ENCODE measurements at places on chromosomes 2 and 18.

GRCh38 chr2:43159797-43160196, 66.6 kb downstream of the ZFP36L2 start:
- no peak for DNase-seq

GRCh38 chr2:16461672-16462071, 204.0 kb downstream of the CYRIA start:
- no peak for DNase-seq

GRCh38 chr18:70671889-70672565, 383.2 kb downstream of the SOCS6 start:
- DNase-seq: no peak

- no peak for DNase-seq
Measured at GRCh38 chr18:13606604-13607254, 119.6 kb downstream of the FAM210A start.

DNA sequence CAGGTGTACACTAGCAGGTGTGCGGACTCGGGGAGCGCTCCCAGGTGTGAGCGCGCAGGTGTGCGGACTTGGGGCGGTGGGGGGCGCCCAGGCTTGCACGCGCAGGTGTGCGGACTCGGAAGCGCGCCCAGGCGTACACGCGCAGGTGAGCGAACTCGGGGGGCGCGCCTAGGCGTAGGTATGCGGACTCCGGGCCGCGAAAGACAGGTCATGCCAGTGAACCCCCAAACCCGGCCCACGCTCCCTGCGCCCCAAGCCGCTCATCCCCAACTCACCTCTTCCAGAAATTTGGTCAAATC, 342 bp downstream of the CYB5A start:
- DNase-seq: no peak

- no peak for DNase-seq
Measured at GRCh38 chr2:105537920-105538319, 139.1 kb upstream of the FHL2 start.

- DNase-seq: no peak
Measured at GRCh38 chr2:162196638-162197037, 44.6 kb upstream of the GCG start.

- no peak for DNase-seq
Measured at GRCh38 chr18:76351961-76352581, 143.0 kb downstream of the ZNF516 start.

GRCh38 chr2:3142961-3143571, 234.6 kb downstream of the EIPR1 start:
- no peak for DNase-seq

- no peak for DNase-seq
Measured at GRCh38 chr2:18883616-18884456, 294.5 kb upstream of the NT5C1B start.

DNA sequence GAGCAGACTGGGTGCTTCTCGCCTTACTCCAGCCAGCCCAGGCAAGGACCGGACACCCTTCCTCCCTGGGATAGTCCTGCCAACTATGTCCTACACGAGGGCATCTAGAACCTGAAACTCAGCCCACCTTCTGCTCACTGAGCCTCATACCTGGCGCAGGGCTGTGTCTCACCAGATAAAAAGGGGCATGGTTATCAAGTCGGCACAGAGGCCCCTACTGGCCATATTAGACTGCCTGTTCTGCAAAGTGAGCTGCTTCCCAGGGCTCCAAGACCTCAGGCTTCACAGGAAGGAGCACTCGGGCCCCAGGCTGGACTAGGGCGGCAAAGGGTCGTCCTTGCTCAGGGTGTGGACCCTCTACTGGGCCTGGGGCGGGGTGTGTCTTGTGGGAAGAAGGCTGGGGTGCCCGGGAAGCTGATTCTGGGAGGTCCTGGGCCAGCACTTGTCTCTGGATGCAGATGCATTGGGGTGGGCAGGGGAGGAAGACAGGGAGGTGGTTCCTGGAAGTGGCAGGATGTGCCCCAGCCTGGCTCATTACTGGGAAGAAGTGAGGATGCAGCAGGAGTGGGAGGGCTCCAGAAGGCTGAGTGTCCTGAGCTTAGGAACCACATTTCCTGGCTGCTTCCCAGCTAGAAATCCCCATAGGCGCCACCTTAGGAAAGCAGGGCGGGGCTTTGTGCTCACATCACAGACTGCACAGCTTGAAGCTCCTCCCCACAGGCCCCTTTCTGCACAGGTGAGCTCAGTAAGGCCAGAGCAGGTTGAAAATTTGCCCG, 19.6 kb downstream of the EHD3 start:
- no peak for DNase-seq

DNA sequence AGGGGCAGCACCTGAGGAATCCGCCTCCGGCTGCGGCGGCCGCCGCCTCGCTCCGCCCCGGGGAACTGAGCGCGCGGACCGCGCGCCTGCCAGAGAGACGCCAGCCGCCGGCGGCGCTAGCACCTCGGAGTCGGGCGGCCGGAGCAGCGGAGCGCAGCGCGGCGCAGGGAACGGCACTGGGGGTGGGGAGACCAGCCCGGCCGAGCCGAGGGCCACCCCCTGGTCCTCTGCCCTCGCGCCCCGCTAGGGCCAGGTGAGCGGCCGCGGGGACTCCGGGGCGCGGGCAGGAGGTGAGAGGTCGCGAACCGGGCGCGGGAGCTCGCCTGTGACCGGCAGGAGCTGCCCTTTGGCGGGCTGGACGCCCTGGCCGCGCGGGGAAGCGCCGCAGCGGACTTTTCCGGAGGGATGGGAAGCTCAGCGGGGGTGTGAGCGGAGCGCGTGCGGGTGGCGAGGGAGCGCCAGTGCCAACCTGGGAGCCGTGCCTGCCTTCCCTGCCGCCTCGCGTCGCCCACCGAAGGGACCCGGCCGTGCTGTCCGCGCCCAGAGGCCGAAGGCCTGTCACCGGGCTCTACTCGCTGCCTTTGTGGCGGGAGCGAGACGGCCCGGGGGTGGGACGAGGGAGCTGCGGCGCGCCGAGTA, at the start of gene GREB1L:
TSS of gene GREB1L (plus strand) at position 92 of the 639 bp plus-strand sequence. CDS start 141,287 bp downstream, outside the sequence.
- DNase-seq: no peak

DNA sequence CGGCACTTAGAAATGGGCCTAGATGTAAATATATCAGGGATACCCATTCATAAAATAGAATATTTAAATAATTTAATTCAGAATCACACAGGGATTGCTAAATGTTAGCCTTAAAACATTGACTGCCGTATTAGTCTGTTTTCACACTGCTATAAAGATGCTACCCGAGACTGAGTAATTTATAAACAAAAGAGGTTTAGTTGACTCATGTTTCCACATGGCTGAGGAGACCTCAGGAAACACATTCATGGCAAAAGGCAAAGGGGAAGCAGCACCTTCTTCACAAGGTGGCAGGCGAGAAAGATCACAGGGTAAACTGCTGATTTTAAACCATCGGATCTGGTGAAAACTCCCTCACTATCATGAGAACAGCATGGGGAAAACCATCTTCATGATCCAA, 223.6 kb upstream of the GULP1 start:
- DNase-seq: no peak

DNA sequence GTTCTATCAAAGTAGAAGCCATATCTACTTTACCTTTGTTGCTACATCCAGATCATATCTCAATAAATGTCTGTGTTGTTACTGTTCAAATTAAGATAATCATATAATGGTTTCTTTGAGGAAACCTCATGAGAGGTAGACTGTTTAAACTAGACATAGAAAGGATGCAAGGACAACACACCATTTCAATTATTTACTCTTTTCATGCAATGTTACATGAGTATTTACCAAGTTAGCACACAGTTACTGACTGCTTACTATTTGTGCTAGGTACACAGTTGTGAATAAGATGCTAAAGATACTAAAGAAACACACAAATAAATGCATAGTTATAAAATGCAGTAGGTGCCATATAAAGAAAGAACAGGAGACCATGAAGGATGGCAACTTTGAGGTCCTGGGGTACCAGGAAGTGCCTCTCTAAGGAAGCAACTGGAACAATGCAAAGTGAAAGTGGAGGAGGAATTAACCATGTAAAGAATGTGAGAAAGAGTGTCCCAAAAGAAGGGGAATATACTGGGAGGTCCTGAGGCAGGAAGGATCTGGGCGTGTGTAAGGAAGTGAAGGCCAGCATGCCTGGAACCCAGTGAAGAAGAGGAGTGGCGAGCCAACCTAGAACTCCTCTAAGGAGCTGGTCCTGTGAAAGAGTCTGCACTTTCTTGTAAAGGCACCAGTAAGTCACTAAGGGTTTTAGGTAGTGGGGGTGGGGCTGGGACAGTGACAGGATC, 39.4 kb downstream of the RBMS1 start:
- no peak for DNase-seq

All from stimulated activated CD8-positive, alpha-beta memory T cell treated with anti-CD3 and anti-CD28 coated beads, Interleukin-2, amount 100 ng/mL, for 1 hour (primary cell).